ENCODE measurements at places on chromosomes 12 and 14.

- DNase-seq, result no peak
These were observed 15.6 kb downstream of the OTUB2 start for GRCh38 chr14:94041551-94042346.

DNA sequence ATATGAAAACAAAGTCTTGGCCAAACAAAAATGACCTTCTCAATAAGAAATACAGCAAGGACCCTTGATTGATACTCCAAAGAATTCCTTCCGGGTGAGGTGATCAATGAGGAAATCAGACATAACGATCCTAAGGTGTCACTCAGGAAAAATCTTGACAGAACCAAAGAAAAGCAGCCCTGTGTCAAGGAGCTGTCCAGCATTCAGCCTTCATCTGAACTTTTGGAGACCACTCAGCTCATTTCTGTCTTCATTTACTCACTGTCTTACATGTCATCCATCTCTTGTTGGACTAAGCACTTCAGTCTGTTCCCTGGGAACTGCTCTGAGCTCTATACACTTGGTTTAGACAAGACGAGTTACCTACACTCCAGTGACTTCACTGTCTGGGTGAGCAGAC lies 179.9 kb downstream of the GRIN2B start:
- DNase-seq, result no peak

GRCh38 chr12:53827306-53827705 lies 75.5 kb upstream of the CISTR start:
- no peak for DNase-seq

- no peak for DNase-seq
These were observed 600 bp downstream of the PNN start for GRCh38 chr14:39175445-39176262.

GRCh38 chr14:90578283-90578985 lies 181.6 kb downstream of the CALM1 start:
- DNase-seq, result no peak

DNA sequence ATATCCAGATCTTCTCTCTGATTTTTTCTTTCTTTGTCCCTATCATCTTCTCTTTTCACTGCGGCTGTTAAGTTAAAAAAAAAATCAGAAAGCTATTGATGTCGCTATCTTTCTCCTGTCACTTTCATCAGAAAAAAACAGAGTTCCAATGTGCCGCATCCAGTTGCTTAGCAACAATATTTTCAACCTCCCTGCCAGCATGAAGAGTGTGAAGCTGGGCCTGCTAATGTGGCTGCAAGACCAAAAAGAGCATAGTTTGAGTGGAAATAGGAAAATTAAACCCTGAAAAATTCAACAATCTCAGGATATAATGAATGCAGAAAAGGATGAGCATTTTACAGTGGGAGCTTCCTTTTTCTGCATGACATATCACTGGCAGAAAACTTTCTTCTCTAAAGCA lies 1025.4 kb upstream of the LRFN5 start:
- DNase-seq, result no peak

GRCh38 chr12:112841906-112842305 lies 50.4 kb downstream of the RPH3A start:
- no peak for DNase-seq
